NCI-H446 treated with DMSO at 0.1 percent for 48 hours (cell line): ENCODE measurements at places on chromosomes 3 and 15.

DNA sequence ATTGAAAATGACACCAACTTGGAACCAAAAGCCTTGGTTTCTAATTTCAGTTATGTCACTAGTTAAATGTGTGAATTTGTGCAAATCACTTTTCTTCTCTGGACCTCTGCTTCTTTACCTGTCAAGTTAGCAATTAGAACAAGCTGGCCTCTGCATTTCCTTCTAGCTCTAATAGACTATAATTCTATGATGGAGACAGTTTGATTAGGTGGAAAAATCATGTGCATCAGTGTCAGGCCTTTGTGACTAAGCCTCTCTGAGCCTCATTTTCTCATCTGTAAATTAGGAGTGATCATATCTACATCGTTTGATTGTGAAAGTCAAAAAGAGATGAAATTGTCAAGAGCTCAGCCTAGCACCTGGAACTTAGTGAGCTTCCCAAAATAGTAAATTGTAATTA is 712.9 kb downstream of the MECOM start:
- no peak for DNase-seq

DNA sequence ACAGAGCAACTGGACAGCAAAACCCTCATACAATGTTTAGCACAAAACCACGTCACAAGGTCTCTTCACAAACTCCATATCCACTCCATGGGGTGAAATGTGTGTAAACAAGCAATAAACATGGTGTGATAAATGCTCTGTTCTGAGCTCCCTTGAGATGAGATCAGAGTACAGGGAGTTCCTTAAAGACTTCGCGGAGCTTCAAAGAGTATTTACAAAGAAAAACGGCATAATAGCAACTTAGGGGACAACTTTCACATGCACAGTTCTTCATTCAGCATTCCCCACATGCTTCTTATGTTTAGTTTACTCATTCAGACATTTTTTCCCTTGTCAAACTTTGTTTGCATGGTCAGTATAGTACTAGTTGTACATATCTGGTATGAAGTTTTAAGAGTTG is 52.5 kb upstream of the SUCLG2 start:
- no peak for DNase-seq

DNA sequence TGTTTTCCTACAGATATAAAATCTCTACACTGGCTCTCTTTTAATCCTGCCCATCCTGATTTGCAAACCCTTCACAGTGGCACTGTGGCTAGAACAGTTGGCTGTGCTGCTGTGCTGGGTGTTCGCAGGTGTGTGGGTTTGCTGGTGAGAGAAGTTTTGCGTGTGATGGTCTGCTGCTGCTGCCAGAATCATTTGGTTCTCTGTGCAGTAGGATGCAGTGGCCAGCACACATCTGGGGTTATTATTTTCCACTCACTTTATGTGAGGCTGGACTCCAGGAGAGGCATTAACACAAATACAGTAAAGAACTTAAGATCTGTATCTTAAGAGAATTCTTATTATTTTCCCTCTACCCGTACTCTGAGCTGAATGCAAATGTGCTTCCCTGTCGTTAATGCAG is 16.0 kb upstream of the PSMD6 start:
- no peak for DNase-seq

DNA sequence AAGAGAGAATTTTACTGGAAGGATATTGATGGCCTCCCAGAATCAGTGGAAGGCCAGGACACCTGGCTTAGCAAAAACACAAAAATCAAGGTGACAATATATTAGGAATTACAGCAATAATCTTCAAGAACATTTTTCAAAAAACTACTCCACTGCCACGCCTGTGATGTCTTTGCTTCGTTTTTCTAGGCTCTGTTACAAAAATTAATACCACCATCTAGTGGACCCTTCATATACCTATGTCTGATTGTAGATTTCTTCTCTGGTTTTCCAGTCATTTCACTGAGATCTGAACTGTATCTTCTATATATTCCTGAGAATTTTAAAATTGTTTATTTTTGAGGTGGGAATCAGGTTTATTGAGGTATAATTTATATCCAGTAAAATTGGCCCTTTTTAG is 5.6 kb upstream of the SLC33A1 start:
- DNase-seq = no peak

DNA sequence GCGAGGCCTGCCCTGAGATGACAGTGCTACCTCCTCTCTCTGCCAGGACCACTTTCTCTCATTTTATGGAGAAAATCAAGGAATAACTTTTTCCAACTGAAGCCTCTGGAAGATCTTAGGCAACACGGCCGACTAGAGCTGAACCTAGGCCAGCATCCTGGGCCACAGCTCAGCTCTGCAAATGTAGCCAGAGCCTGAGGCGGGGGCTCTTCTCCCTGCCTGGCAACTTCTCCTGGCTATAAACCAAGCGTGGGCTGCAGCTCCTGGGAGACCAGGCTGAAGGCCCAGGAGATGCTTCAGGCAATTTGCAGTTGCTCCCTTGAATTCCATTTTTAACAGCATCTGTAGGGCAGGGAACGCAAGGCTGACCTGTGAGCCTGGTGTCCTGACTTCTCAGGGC is 74.9 kb downstream of the CEMIP start:
- DNase-seq = peak; percentile 80

GRCh38 chr3:149809699-149810098 is 3.3 kb upstream of the RNF13 start:
- DNase-seq = no peak

- DNase-seq = no peak
These were observed 231.2 kb upstream of the CADM2 start for GRCh38 chr3:84727616-84728015.

- DNase-seq = peak; percentile 17
These were observed 337.2 kb upstream of the DNAJC19 start for GRCh38 chr3:181326637-181327223.

- no peak for DNase-seq
These were observed 46.6 kb downstream of the APBA2 start for GRCh38 chr15:28932361-28932760.

DNA sequence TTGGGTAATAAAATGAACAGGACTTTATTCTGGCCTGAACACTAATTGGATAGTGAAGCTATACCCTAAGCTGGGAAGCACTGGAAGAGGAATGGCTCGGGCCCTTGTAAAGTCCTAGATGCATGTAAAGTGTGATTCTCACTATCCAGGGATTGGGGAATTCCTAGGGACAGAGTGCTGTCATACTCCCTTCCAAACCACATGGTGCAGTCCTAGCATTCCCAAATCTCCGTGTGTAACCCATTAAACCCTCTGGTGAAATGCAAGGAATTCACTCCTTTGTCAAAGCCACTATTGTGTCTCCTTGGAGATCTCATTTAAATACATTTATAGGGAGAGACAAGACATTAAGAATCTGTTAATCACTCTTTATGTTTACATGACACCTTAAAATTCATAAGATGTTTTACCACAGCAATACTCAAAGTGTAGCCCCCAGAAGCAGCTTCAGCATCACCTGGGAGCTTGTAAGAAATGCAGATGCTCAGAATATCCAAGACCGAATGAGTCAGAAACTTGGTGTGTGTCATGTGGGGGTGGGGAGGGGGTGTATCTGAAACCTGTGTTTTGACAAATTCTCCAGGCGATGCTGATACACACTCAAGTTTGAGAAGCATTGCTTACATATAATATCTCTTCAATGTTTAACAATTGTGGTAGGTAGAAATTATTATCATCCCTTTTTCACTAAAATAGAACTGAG is 121.8 kb upstream of the NPHP3 start:
- DNase-seq = no peak

- no peak for DNase-seq
These were observed 89.7 kb upstream of the SLC4A7 start for GRCh38 chr3:27573780-27574437.

GRCh38 chr3:4447295-4447999 is 19.6 kb downstream of the SUMF1 start:
- no peak for DNase-seq

GRCh38 chr15:66650433-66650832 is 51.6 kb upstream of the SMAD6 start:
- no peak for DNase-seq

DNA sequence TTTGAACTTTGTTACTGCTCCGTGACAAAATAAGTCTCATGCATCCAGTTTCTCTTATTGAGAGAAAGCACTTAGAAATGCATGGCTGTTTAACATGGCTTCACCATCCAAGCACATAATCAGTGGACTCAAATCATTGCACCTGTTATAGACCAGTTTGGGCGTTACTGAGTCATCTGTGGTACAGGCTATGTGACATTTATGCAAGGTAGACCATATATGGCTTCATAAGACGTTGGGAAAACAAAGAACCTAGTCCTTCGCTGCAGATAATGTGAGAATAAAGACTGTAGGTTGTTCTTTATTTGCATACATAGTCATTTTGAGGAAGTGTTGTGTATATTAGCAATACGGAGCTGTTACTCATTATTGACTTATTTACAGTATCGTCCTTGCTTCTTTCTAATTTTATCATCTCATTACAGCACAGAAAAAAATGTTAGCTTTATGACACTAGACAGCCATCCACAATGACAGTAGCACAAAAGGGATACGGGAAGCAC is 374.7 kb downstream of the IL5RA start:
- DNase-seq = no peak

DNA sequence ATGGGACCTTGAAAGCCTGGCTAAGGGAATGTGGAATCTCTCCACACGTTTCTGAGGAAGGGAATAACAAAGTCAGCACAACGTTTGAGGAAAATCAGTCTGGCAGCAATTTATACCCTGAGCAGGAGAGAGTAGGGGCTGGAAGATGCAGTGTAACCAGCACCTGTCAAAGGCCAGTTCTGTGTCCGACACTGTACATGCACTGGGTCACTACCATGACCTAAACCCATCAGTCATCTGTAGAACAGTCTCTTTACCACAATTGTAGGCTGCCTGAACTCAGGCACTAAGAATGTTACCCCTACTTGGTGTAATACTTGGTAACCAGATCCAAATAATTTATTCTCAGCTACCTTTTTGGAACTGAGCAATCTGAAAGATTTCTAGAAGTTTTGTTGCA is 113.4 kb downstream of the FEZF2 start:
- no peak for DNase-seq

DNA sequence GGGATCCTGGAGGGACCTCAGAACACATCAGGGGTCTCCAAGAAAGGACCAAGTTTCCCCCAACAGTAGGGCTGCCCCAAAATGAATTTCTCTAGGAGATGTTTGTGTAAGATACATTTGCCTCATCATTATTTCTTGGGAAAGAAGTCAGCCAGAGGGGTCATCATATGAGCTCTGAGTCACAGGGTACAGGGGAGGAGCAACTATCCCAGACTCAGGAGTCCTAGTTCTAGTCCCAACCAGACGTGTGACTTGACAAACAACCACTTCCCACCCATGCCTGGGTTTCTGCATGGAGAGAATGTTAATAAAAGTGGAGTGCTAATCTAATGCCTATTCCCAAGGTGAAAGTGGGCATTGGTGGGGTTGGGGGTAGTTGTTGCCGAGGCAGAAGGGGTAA is 144.1 kb downstream of the ALDH1A2 start:
- DNase-seq = no peak

DNA sequence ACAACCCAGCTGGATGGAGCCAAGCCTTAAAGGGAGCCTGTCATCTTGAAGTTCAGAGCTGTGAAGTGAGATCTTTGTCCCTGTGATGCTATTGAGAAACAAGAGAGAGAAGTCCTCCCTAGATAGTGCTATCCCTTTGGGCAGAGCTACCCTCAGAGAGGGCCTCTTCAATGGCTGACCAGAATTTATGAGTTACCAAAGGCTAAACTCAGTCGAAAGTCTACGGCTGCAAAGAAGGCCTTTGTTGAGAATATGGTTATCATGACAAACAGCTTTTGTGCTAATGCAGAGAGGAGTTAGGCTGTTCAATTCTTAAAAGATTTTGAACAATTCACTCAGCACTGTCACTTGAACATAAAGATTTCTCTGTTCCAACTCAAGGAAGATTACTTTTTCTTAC is 65.9 kb upstream of the C3orf80 start:
- DNase-seq = no peak

DNA sequence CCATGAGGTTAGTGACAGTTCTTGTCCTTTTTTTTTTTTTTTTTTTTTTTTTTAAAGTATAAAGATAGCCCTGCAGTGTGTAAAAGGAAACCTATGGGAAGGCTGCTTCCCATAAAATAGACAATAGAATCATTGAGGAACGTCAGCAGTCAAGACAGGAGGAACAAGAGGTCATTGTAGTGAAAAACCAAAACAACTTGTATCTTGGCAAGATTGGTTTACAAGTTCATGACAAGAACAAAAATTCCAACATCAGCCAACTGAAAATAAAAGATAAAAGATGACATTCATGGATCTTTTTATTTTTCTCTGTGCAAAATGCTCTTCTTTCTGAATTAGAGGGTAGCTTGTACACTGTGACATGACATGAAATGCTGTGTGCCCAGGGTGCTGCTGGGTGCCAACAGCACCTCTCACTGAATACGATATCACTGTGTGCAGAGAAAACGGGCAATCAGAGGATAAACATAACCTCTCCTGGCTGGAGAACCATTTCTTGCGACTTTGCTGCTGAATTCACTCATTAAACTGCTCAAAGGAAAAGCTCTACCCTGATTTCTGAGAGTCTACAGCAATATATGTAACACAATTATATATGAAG is 30.1 kb upstream of the IP6K2 start:
- DNase-seq = no peak

- DNase-seq = no peak
These were observed 595.8 kb upstream of the NR2F2 start for GRCh38 chr15:95734422-95735316.

DNA sequence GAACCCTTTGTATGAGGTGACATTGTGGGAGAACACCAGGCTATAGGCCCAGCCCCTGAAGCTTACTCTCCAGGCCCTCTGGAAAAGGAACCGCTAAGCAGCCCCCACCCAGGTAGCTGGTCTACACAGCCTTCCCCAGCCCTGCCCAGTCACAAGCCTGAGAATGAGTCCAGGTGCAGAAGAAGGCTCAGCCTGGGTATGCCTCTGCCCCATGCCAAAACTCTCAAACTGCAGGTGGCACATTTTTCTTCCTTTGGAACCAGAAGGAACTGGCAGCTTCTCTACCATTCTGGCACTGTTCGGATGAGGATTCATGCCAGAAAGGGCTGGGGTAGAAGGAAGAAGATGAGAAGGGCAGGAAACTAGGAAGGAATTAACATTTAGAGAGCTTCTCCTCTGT is 23.7 kb upstream of the TBC1D21 start:
- no peak for DNase-seq
